ENCODE measurements at places on chromosomes 2 and 18.

DNA sequence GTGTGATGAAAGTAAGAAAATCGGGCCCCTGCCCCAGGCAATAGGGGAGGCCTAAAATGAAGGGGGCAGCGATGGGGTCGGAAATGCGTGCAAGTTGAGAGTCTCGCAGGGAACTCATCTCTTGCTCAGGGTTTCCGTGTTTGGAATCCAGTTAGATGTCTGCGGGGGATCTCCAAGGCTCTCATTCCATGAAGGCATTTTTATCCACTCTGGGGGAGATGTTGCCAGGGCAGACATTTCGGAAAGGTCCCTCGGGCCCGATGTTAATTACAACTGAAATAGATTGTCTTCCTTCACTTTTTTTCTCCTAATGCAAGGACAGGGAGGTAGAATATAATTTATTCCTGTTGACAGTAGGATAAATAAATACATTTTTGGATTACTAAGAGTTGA lies 12.8 kb upstream of the SKOR2 start:
- DNase-seq = no peak

GRCh38 chr2:47127862-47128543 lies 27.1 kb downstream of the STPG4 start:
- DNase-seq = no peak

DNA sequence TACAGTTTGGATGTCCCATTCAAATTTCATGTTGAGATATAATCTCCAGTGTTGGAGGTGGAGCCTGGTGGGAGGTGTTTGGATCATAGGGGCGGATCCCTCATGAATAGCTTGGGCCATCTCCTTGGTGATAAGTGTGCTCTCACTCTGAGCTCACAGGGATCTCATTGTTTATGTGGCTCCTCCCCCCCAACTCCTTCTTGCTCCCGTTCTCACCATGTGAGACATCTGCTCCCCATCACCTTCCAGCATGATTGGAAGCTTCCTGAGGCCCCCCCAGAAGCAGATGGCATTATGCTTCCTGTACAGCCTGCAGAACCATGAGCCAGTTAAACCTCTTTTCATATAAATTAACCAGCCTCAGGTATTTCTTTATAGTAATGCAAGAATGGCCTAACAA lies 3.0 kb upstream of the INPP1 start:
- DNase-seq = peak; percentile 36

DNA sequence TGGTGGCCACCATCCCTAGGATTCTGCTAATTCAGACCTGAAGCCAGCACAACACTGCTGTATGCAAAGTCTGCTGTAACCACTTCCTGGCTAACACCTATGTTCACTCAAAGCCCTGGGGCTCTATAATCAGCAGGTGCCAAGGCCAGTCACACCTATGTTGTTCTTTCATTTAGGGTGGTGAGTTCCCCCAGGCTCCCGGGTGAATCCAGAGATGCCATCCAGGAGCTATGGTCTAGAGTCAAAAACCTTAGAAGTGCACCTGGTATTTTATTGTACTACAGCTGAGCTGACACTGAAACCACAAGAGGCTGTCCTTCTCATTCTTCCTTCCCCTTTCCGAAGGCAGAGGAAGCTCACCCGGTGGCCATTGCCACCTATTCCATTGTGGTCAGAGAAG lies 46.2 kb upstream of the CCDC141 start:
- DNase-seq = peak; percentile 21

GRCh38 chr2:76930056-76930744 lies 592.0 kb downstream of the LRRTM4 start:
- DNase-seq = no peak

- DNase-seq = no peak
Observed at GRCh38 chr2:233430081-233430480, 75.8 kb downstream of the DGKD start.

- DNase-seq = no peak
Observed at GRCh38 chr2:85734942-85735608, 18.7 kb upstream of the ATOH8 start.

DNA sequence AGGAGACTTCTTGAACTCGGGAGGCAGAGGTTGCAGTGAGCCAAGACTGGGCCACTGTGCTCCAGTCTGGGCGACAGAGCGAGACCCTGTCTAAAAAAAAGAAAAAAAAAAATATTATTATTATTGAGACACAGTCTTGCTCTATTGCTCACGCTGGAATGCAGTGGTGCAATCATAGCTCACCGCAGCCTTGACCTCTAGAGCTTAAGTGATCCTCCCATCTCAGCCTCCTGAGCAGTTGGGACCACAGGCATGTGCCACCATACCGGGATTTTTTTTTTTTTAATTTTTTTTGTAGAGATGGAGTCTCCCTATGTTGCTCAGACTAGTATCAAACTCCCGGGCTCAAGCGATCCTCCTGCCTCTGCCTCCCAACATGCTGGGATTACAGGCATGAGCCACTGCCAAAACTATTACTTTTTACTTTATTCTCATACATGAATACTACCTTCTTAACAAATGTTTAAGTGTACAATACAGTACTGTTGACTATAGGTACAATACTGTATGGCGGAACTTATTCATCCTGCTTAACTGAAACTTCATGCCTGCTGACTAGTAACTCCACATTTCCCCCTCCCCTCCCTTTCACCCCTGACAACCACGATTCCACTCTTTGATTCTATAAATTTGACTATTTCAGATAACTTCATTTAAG lies 15.5 kb downstream of the FBXO11 start:
- no peak for DNase-seq

DNA sequence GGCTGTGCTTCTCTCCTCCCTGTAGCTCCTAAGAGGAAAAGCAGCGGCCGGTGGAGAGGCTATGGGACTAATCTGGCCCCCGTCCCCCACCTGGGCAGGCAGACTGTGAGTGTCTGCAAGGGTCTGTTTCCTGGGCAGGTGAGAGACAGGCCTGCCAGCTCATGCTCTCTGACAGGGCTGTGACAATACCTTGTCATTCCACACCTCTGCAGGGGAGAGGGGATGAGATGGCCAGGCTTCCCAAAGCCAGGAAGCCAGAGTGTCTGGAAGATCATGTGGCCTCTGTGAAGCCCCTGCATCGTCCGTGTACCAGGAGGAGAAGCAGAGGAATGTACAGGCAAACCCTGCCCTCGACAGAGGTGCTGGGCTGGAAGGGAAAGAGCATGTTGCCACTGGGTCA lies 142.5 kb upstream of the GATA6 start:
- DNase-seq = no peak
